Activated CD4-positive, alpha-beta memory T cell treated with anti-CD3 and anti-CD28 coated beads for 36 hours (primary cell): ENCODE measurements at places on chromosomes 7 and 10.

GRCh38 chr10:59126991-59127390 lies 49.5 kb upstream of the PHYHIPL start:
- DNase-seq, result no peak

DNA sequence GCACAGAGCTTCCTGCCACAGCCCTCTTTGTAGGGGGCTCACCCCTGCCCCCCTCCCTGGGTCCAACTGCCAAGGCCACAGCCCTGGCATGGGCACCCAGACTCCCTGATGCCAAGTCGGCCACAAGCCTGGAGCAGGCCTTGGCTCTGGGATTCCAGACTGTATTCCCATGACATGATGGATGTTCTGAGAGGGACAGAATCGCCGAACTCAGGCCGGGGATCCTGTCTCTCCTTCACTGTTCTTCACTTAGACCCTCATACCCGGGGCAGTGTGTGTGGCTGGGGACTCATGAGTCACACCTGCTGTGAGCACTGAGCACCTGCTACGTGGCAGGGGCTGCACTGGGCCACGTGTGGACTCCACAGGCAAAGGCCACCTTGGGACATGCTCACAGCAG lies 7.9 kb downstream of the CALML5 start:
- DNase-seq, result no peak

- DNase-seq, result no peak
These were observed 292.5 kb upstream of the CELF2 start for GRCh38 chr10:10725196-10725595.

DNA sequence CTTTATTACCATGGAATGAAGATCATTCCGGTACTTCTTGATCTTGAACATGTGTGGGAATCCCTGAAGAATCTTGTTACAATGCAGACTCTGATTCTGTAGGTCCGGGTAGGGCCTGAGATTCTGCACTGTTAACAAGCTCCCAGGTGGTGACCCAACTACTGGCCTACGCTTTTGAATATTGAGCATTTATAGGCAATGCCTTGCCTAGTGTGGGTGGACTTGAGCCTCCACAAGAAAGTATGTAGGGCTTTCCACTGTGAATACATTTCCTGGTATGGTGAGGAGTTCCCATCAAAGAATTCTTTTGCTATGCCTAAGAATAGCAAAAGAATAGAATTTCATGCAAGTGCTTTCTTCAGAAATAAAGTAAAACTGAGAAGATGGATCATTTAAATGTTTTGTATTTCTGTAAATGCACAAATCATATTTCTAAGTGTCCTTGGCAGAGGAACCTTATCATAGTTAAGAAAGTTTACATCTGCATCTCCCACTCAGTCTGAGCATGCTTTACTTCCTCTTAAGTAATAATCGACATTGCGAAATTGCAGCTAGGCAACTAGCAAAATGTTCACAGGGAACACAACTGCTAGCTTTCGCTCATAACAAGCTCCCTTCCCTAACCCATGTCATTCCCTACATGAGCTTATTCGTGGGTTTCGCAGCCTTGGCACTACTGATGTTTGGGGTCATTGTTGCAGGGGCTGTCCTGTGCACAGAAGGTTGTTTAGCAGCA lies 71.4 kb downstream of the AHR start:
- DNase-seq, result no peak

GRCh38 chr10:1293636-1294435 lies 237.7 kb downstream of the WDR37 start:
- DNase-seq, result no peak

GRCh38 chr7:140595468-140596092 lies 45.0 kb downstream of the DENND2A start:
- no peak for DNase-seq

DNA sequence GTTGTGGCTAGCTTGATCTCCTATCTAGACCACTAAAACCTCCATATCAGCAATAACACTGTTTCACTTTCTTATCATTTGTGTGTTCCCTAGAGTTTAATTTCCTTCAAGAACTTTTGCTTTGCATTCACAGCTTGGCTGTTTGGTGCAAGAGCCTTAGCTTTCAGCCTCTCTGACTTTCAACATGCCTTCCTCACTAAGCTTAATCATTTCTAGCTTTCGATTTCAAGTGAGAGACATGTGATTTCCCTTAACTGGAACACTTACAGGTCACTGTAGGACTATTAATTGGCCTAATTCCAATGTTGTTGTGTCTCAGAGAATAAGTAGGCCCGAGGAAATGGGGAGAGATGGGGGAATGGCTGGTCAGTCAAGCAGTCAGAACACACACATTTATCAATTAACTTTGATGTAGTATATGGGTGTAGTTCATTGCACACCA lies 10.6 kb upstream of the BPGM start:
- DNase-seq, result no peak

DNA sequence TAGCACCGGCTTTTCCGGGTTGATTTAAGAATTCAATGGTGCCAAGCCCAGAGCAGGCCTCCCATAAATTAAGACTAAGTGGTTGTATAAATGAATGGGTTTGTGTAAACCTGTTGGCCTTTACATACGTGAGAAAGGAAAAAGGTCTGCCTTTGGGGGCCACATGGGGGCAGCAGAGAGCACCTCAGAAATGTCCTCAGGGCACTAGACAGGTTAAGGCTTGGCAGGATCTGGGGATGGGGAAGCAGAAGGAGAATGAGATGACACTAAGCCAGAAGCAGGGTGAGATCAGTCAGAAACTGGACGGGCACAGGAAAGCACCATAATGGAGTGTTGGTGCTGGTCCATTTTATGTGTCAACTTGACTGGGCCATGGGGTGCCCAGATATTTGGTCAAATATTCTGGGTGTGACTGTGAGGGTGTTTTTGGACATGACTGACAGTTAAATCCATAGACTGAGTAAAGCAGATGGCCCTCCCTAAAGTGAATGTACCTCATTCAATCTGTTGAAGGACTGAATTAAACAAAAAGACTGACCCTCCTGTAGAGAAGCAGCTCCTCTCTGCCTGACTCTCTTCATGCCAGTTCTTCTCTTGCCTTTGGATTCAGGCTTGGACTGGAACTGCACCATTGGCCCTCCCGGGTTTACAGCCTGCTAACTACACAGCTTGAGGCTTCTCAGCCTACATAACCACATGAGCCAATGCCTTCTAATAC lies 58.9 kb downstream of the FRMPD2 start:
- peak; percentile 58 for DNase-seq

GRCh38 chr7:12754179-12754578 lies 66.7 kb downstream of the ARL4A start:
- DNase-seq, result no peak

DNA sequence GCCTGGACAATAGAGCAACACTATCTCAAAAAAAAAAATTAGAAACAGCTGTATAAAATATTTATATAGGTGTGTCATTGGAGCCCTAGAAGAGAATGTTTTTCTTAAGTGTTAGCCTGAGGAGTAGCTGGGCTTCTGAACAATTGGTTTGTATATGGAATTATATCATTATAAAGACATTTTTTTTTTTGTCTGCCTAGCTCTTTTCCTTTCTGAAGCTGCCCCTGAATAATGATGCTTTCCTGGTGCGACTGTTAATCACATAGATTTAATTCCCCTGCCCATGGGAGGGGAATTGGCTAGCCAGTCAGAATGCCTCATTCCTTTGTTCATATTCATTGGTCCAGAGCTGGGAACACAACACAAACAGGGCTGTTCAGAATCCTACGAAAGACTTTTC lies 13.9 kb upstream of the ABCC2 start:
- DNase-seq, result no peak

DNA sequence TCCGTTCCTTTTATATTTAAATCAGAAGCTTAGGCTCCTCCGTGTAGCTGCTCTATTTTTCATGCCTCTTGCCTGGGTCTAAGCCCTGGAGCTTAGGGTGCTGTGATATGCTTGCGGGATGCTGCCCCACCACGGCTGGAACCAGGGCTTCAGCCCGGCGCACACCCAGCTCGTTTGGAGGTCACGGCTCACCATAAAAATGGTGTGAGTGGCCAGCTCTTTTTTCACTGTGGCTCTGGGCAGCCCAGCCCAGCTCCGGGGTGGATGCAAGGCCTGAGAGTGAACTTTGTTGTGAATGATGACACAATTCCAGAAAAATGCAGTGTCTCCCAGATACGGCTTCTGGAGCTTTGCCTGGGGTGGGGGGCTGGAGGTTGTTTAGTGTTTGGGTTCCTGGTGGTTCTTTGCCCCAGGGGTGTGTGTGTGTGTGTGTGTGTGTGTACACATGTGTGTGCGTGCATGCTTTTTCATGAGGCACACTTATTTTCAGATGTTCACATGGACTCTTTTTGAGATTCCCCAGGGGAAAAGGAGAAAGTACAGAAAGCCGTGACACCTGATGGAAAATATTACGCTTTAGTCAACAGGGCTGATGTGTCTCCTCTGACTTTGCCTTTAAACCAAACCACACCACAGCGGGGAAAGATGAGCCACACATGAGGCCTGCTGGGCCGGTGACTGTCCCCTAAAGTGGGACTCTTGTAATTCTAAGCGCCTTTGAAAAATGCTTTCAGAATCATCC lies 46.2 kb downstream of the GRK5 start:
- DNase-seq, result peak; percentile 79

DNA sequence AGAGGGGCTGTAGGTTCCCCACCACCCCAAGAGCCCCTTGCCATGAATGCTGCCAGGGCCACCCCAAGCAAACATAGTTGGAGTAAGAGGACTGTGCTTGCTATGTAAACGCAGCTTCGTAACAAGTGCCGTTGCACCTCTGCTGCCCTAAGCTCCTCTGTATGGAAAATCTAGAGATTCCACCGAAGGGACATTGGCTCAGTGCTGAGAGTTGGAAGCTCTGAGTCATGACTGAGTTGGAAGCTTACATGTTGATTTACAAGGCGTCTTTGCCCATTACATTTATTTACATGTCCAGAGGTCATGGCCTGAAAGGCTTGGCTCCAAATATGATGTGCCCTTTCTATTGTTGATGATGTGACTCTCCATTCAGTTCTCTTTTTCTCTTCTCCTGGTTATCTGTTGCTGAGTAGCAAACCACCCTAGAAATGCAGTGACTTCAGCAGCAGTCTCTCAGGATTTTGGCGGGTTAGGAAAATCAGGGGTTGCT lies 233.1 kb upstream of the TCF7L2 start:
- no peak for DNase-seq

GRCh38 chr7:64181586-64181985 lies 25.4 kb upstream of the ZNF735 start:
- DNase-seq, result no peak

DNA sequence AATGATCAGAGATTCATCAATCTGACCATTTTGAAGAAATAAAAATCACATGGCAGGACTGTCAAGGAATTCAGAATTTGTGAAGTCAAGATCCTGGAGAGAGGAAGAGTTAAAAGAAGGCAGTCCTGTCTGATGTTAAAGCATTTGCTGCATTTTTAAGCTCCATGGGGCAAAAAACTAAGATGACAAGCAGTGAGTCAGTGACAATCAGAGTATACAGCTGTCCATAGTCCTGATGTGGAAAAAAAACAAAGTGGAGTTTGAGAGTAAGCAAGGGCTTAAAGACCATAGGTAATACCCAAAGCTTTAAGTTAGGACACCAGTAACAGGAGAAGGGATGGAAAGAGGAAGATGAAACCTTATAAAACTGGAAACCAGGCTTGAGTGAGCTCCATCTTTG lies 412.7 kb upstream of the ANKRD30A start:
- no peak for DNase-seq

DNA sequence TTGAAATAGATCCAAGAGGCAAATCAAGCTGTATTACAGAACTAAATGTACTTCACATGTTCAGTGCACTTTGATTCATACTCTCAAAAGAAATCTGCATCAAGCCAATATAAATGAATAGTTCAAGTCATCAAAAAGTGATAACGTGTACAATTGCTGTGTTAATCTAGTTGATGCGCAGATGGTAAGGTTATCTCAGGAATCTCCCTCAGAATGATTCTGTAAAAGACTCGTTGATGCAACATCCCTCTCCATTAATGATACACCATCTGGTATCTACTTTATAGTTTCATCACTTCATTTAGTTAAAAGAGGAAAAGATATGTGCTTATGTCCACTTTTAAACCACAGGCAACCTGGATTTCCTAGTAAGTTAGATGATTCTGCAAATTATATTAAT lies 200.6 kb downstream of the CHCHD3 start:
- no peak for DNase-seq

- DNase-seq, result no peak
These were observed 309.8 kb downstream of the AHR start for GRCh38 chr7:17608114-17608833.

DNA sequence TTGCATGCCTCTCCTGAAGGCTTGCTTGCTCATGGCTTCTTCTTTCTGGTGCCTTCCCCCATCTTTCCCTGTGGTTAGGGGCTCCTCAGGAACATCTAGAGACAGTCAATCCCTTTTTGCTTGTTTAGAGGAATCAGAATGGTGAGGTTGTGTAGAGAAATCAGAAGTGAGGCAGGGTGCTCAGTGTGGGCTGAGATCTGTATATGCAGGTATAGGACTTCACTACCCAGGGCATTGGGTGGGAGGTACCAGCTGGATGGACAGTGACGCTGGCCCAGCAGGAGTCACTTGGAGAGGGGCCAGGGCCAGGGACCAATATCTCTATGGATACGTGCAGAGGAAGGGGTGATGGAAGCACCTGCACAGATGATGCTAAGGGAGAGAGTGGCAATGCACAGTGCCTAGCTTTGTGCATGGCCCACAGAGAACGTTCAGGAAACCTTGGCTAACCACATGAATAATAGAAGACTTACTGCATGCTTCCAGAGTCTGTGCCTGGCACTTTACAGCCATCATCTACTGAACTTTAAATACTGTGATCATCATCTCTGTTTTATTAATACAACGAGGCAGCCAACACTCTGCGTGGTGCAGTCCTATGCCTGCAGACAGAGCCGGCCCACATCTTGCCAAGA lies 255.2 kb downstream of the ABCA13 start:
- no peak for DNase-seq

DNA sequence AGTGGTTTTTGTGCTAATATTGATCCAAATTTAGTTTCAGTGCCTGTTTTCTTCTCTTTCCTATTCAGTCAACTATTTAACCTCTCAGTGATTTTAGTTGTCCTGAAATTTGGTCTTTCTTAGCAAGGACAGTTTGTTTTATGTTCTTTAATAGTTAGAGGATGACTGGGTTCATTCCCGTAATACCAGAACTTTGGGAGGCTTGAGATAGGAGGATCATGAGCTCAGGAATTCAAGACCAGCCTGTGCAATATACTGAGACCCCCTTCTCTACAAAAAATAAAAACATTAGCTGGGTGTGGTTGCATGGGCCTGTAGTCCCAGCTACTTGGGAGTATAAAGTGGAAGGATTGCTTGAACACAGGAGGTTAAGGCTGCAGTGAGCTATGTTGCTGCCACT lies 148.3 kb downstream of the EXOC4 start:
- DNase-seq, result no peak

DNA sequence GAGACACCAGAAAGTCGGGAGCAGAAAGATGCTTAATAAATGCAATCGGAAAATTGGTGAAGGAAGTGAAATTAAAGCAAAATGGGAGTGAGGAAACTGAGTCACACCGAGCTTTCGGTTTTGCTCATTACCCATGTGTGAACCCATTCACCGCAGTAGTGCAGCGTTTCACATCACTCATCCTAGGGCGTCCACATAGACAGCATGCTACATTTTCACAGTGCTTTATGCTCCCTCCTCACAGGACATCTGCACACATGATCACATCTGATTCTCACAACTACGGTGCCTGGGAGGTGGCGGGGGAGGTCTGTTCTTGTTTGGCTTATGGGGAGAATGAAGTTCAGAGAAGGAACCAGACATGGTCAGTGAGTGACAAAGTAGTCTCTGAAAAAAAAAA lies 36.6 kb upstream of the ATP6V0A4 start:
- DNase-seq, result peak; percentile 69

- DNase-seq, result peak; percentile 84
These were observed 65.8 kb downstream of the STK17A start for GRCh38 chr7:43648473-43649406.
